T-helper 2 cell (primary cell): ENCODE measurements at places on chromosomes 2 and 18.

DNA sequence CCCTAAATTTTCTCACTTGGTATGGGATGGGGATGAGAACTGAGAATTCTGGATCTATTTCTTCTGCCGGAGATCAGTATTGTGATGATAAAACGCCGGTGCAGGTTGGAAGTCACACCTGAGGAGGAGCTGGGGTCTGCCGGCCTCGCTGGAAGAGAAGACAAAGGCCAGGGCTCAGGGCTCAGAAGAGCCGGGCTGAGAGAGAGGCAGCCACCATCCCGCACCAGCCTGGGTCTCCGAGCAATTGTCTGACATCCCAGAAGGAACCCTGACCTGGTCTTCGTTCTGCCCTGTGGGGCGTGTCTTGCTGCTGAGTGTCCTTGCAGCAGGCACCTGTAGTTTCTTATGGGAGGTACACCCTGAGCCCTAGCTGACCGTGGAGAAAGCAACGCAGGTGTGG lies 31.4 kb upstream of the SALL3 start:
- no peak for DNase-seq

GRCh38 chr2:149544692-149545091 lies 42.9 kb downstream of the MMADHC start:
- no peak for DNase-seq

DNA sequence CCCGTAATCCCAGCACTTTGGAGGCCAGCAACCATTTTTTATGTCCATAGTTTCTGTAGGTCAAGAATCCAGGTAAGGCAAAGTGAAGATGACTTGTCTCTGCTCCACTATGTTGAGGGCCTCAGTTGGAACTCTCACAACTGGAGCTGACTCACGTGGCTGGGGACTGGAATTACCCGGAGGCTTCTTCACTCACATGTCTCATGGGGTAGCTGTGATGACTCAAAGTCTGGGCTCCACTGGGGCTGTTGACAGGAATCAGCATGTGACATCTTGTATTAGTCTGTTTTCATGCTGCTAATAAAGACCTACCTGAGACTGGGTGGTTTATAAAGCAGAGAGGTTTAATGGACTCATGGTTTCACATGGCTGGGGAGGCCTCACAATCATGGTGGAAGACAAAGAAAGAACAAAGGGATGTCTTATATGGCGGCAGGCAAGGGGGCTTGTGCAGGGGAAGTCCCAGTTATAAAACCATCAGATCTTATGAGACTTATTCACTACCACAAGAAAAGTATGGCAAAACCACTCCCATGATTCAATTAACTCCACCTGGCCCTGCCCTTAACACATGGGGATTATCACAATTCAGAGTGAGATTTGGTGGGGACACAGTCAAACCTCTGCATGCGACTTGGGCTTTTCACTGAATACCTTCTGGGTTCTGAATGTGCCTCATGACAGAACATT lies 7.8 kb upstream of the PPP1R1C start:
- DNase-seq = no peak

GRCh38 chr2:42117923-42118753 lies 51.0 kb upstream of the EML4 start:
- DNase-seq = no peak

- DNase-seq = no peak
These were observed 4.9 kb downstream of the DLGAP1 start for GRCh38 chr18:4450065-4450658.
